Tibial nerve (tissue), 4 donors: ENCODE measurements at places on chromosomes 1 and 21.

DNA sequence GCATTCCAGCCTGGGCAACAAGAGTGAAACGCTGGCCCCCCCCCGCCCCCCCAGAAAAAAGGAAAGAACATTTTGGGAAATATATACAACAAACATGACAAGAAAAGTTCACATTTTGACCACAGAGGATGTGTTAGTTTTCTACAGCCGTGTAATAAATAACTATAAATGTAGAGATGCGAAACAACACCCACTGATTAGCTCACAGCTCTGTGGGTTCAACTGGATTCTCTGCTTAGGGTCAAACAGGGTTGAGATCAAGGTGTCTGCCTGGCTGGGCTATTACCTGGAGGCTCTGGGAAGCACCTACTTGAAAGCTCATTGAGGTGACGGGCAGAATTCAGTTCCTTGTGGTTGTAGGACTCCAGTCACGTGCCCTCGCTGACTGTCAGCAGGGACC is 11.1 kb upstream of the VPS26C start:
- DNase-seq = no peak

- DNase-seq = no peak
Measured at GRCh38 chr1:229043115-229043514, 227.8 kb upstream of the RAB4A start.

DNA sequence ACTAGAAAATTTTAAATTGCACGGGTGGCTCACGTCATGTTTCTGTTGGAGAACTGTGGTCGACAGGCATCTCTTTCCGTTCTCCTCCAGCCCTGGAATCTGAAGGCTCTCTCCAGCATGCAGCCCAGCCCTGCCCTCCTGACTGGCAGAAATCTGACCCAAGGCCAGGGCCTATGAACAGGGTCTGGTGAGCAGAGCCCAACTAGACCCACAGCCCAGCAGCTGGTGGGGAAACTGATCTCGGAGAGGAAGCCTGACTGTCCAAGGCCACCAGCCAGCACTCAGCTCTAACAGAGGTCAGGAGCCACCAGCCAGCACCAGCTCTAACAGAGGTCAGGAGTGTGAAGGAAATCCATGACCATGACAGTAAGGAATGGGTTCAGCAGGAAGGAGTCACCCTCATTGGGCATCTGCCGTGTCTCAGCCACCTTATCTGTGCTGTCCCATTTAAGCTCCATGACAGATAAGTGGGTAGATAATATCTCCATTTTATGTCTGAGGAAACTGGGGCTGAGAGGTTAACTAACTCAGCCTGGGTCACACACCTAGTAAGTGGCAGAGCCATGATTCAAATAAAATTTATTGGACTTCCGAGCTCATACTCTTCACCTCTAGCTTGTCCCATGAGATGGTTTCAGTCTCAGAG is 20.2 kb upstream of the PKP1 start:
- no peak for DNase-seq

- DNase-seq = no peak
Measured at GRCh38 chr21:23811805-23812204, 1795.5 kb downstream of the MRPL39 start.

DNA sequence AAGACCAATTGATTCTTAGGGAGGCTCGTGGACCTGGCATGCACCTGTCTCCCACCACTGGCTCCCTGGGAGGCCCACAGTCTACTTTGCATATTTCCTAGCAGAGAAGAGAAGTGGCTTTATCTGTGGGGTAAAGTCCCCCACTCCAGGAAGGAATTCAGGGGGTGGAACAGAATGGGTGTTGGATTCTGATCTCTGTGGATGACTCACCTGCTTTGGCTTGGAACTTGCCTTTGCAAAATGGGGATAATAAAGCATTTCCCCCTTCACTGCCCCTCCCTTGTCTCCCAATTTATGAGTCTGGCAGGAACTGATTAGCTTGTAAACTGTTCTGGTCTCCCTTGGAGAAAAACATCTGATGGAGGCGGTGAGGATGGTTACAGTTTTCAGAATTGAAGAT is 21.2 kb upstream of the OTUD3 start:
- DNase-seq = no peak

DNA sequence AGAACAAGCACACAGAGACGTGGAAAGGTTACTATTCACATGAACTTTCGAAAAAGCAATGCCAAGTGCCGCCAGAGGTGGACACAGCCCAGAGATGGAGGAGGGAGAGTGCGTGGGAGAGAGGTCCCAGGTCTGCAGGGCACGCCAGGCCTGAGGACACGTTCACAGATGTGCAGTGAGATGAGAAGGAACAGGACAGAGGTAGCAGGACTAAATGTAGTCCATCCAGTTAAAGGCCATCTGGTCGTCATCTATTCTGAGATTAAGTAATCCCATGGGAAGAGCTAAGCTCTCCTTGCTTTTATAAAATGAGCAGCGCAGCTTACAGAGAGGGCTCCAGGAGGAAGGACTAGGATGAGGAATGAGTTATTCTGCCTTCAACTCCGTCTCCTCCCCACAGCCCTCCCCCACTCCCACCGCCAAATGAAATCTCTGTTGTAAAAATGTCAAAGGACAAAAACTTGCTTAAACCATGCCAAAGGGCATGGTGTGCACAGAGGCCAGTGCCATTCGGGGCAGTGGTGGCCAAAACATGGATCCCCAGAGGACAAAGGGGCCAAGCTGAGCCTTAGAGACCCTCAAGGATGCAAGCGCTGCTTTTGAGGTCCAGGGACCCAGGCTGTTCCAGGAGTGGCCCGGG is 85.4 kb upstream of the SLC25A33 start:
- no peak for DNase-seq

- no peak for DNase-seq
Measured at GRCh38 chr1:207103892-207104373, at the start of gene C4BPA. TSS of gene C4BPA (plus strand) at chr1:207104233. CDS start at chr1:207113026, 8,793 bp downstream.

DNA sequence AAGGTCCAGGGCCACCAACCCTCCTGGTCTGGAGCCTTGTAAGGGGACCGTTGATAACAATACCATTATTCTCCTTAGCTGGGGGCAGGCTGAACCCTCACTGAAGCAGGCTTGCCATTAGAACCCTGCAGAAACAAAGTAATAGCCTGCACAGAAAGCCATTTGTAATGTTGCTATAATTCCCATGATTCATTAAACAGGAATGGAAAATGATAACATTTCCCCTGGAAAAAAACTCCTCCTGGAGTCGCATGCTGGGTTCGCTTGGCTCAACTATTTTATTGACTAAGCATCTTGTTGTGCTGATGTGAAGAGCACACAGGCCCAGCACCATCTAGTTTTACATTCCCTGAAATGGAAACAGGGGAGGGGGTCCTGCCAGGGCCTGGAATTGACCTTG is 155.6 kb upstream of the CSF3R start:
- DNase-seq = no peak

DNA sequence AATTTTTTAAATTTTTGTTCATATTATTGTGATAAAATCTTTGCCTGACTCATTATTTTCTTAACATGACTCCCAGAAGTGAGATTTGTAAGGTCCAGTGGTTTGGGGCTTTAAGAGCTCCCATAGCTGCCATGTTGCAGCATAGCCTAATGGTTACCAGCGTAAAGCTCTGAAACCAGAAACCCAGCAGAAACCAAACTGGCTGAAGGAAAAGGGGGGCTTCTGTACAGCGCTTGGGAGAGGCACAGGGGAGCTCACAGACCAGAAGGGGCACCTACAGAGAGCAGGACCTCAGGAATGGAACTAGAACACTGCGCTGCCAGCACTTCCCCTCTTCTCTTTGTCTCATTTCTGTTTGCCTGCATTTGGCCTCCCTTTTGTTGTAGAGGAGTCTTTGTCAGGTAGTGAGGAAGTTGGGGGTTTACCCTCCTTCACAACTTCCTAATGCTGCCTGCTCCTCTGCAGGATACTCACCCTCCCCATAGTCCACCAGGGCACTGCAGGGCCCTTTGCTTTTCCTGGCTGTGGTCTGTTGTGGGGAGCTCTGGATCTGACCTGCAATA is 2.6 kb upstream of the PYCR2 start:
- DNase-seq = no peak

DNA sequence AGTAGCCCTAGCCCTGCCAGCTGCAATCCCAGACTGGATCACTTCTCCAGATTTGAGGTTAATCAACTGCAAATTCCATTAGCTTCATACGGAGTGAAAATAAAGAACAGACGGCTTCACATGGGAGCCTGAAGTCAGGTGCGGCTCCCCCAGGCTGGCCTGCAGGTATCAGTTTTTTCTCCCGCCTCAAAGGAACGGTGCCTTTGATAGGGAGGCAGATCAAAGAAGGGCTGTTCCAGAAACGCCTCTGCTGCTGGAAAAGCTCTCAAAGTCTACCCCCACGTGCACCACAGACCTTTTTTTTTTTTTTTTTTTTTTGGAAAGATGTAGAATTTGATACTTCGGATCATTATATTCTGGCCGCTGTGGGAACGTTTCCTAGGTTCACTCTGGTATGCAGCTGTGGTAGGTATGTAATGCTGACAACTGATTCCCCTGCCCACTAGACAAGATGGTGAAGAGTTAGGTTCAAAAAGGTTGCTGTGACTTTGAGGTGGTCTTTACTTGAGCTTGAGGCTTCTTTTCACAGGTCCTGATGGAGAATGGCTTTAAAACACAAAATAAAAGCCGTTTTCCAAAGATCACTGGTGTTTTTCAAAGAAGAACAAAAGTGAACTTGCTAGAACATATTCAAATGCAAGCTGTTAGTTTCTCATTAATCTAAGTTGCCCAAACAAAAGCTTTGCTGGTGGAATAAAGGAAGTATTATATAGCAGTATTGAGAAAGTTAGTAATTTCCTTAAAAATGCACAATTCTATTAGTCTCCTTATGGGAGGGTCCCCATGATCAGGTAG is 189.0 kb upstream of the NFIA start:
- no peak for DNase-seq

DNA sequence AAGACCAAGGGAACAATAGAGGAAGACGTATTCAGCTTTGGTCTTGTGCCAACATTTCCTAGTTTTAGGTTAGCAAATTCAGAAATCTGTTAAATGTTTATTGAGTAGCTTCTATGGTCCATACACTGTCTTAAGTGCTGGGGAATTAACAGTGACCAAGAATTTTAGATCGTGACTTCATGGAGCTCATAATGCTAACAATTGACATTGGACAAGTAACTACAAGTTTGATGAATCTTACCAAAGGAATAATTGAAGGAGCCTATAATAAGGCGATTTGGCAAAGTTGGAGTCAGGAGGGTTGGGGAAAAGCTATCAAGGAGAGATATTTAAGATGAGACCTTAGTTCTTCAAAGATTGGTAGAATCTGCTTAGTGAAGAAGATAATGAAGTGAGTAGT is 1.4 kb upstream of the SLAMF9 start:
- no peak for DNase-seq

DNA sequence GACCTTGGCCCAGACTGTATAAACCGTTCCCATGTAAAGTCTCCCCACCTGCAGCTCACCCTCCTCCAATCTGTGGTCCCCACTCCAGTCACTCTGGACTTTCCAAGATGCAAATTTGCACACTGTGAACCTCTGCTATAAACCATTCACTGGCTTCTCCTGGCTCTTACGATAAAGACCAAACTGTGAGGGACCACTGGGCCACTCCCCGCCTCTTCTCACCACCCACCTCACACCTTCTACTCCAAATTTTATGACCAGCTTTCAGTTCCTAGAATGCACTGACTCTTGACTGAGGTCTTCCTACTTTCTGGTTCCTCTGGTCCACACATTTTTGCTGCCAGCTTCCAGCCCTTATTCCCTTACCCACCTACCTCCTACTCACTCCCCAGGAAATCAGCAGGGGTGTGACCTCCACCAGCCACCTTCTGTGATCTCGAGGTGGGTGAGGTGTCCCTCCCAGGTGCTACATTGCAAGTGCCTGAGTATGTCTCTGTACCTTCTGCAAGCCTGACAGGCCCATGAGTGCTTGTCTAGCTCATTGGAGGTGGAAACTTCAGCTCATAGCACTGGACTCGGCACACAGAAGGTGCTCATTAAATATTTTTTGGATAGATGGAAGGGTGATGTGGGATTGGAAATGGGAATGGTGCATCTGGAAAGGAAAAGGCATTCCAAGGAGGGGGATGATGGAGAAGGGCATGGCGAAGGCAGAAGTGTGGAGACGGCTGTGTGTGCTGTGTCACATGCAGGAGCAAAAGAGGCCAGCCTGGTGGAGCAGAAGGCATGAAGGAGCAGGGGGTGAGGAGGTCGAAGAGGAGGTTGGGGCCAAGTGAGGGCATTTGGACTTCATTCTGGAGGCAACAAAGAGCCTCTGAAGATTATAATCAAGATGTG is 15.6 kb upstream of the CSF1 start:
- DNase-seq = no peak

DNA sequence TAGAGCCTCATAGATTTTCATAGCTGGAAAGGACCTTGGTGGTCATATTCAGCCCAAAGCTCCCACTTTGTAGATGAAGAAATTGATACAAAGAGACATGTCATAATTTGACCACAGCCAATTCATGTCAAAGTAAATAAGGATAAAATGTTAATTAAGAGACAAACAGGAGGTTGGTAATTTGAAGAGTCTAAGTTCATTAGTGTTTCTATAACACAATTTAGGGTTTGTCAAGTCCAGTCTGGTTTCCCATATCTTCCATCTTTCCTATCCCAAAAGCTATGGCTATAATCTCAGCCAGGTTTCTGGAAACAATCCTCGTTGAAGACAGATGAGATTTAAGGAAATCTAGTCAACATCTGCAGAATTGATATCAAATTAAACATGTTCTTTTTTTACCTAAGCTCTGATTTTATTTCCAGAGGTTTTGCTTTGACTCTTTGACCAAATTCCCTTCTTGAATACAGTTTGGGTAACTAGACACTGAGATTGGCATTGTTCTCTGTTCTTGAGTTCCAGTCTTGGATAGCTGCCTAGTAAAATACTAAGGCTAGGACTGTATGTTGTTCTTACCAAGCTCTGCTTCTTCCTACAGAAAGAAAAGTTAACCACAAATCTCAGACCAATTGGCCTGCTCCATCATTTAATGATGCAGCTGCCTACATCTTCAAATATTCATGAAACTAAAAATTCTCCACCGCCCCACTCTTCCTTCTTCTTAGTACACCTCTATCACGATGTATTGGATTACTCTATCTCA is 62.0 kb downstream of the SLC44A5 start:
- no peak for DNase-seq

DNA sequence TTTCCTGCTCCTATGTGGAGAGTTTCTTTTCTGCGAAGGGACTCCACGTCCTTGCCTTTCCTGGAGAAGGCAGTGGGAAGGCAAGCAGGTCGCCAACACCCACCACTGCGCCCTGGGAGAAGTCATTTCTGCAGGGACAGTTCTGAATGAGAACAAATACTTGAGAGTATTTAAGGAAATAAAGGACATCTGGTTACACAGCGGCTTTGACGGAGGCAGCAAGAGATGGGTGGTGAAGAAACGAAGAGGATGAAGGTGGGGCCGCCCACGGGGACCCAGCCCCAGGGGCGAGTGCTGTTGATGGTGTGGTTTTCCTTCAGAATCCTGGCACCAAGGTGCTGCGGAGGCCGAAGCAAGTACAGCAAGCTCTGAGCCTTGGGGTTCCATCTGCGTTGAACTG is 75.5 kb downstream of the PSMG1 start:
- DNase-seq = no peak
